ENCODE measurements at places on chromosomes 2 and 18.

GRCh38 chr18:8977166-8977565, 125.3 kb upstream of the NDUFV2 start:
- no peak for DNase-seq

- no peak for DNase-seq
These were observed 3.6 kb upstream of the TRABD2A start for GRCh38 chr2:84884449-84884848.

GRCh38 chr2:111106706-111107105, 14.0 kb upstream of the BCL2L11 start:
- DNase-seq = no peak

DNA sequence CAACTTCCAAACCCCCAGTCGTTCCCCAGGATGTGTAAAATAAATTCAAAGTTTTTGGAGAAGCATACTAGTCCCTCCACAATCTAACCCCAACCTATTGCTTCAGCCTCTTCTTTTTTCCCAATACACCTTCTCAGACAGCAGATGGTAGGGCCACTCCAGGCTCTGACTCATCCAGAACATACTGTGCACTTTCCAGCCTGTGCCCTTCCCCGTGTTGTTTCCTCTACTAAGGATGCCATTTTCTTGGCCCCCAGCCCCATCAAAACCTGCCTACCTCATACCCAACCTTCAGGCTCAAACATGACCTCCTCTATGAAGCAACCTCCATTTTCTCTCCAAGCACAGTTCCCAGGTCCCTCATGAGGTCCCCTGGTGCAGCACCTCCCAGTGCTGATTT, 669.3 kb downstream of the BCL11A start:
- DNase-seq = no peak

DNA sequence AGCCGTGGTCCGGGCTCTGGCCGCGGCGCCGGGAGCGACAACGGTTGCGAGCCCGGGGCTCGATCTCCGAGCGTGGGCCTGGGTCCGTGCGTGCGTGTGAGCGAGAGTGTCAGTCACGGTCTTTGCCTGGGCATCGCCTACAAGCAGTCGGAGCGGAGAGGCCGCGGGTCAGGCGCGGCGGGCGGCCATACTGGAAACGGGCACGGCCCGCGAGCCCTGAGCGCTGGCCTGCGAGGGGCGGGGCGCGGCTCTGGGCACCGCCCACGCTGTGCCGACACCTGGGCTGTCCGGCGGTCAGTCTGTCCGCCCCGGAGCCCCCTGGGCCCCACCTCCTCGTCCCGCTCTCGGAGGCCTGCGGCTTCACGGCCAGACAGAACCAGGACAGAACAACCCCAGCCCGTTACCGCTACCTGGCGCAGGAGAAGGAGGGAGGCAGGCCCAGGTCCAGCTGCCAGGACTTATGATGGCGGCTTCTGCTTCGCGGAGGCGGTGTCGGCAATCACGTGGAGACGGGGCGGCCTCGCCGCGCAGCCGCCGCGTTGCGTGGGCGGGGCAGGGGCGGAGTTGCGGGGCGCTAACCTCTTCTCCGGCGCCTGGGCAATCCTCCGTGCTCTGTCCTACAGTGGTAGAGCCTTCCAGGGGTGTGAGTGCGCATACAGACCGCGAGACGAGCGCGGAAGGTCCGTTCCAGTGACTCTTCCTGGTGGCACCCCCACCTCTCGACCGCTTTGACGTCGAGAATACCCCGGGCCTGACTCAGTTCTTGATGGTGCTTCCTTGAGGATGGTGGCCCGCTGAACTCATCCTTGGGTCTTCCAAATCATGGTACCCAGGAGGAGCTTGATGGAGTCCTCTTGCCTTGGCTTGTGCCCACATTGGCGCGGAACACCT, at the start of gene TMEM131:
TSS of gene TMEM131 (minus strand) at position 215 of the 891 bp plus-strand sequence. CDS start 286 bp downstream, outside the sequence.
- peak; percentile 95 for DNase-seq

GRCh38 chr2:25749676-25750075, 76.3 kb upstream of the DTNB start:
- no peak for DNase-seq

DNA sequence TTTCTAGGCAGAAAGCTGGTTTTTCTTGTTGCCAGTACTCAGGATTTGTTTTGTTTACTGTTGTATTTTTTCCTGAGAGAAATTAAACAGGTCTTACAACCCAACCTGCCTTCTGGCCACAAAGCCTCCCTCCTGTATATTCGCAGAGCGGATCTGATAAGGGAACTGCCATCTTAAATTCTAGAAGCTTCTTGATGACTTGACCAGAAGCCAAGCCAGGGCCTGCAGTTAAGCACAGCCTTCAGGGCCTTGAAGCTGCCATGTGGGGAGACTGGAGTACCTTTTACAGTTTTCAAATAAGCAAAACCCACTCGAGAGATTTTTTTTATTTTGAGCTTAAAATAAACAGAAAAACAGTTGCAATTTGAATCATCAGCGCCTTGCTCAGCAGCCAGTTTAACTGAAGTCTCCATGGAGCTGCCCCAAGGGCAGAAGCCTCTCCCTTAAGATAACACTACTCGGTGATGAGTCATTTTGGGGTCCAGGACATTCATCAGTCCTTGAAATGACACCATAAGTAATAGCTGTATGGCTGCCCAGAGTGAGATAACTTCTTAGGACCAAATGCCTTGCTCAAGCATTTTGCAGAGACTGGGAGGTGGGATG, 51.5 kb upstream of the PHLPP1 start:
- no peak for DNase-seq

- DNase-seq = no peak
These were observed 16.3 kb downstream of the ASAP2 start for GRCh38 chr2:9222893-9223287.

DNA sequence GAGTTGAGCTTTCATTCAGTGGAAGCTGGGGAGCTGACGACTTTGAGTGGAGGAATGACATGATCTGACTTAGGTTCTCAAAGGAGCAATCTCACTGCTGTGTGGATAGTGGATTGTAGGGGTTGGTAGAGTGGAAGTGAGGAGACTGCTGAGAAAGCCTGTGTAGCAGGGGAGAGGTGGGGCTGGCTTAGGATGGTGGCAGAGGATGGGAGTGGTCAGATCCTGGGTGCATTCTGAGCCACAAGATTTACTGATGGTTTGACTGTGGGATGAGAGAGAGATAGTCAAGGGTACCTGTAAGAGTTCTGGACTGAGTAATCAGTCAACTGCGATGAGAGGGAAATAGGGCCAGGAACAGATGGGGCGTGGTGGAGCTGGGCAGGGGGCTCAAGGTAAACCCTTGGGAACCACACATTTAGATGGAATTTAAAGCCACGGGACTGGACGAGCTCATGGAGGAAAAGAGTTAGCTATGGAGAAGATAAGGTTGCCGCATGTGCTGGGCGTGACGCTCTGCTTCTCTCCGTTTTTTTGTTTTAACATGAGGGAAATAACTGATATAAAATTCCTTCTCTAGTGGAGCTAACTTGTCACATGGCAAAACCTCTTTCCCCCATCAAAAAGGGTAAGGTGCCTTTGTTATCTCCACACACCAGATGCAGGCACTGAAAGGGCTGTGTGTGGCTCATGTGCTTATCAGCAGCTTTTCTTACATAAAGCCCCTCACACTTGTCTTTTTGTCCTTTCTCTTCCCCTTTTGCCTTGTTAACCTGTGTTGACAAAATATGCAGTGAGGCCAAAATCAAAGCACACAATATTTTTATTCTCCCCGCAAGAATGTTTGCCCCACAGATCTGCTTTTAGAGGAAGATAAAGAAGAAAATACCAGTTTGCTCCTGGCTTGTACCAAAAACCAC, 379.8 kb downstream of the TSN start:
- no peak for DNase-seq

All from CD4-positive, alpha-beta T cell treated with Interleukin-10 for 1 hour (primary cell).